Kidney (tissue), 22 donors: ENCODE measurements at places on chromosomes 7 and 10. TPM values are rescaled to one million over a fixed set of nuclear protein-coding genes. Genes with fewer than 3 reads are reported as not detected.

GRCh38 chr7:14604606-14605005 is 297.9 kb downstream of the DGKB start:
- DNase-seq: no peak
- no peaks in the 10 kb centered on the region for H3K27me3 ChIP-seq
- H3K4me3 ChIP-seq: no peak overlapping the region
- H3K27ac ChIP-seq: no peak overlapping the region
- no peaks in the 10 kb centered on the region for H3K4me1 ChIP-seq

- peaks cover 26% of the 10 kb centered on the region for H3K4me1 ChIP-seq
- DNase-seq: no peak
- no peak overlapping the region for H3K27ac ChIP-seq
- H3K27me3 ChIP-seq: no peaks in the 10 kb centered on the region
- H3K4me3 ChIP-seq: no peak overlapping the region
- peaks cover 14% of the 10 kb centered on the region for H3K36me3 ChIP-seq
These were observed 126.8 kb downstream of the NEURL1 start for GRCh38 chr10:103620352-103620740.

DNA sequence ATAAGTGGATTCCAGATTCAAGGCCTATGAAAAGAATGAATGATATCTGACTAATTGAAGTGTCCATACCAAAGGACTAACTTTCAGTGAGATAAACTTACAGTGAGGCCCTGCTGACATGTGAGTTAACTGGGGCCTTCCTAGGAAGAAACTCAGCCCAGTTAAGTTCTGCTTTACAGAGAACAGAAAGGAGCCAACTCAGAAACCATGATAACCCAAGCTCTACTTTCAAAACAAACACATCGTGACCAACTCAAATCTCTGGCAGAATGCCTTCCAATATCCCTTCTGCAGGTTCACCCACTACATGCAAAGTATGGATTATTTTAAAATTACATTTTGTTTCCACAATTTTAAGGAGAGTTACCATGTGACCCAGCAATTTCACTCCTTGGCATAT is 75.8 kb upstream of the MRLN start:
- no peak overlapping the region for H3K4me3 ChIP-seq
- H3K27ac ChIP-seq: no peak overlapping the region
- no peak for DNase-seq
- no peaks in the 10 kb centered on the region for H3K27me3 ChIP-seq
- H3K36me3 ChIP-seq: no peaks in the 10 kb centered on the region
- H3K4me1 ChIP-seq: no peaks in the 10 kb centered on the region

The ZNF735 gene
- not detected for total RNA-seq

DNA sequence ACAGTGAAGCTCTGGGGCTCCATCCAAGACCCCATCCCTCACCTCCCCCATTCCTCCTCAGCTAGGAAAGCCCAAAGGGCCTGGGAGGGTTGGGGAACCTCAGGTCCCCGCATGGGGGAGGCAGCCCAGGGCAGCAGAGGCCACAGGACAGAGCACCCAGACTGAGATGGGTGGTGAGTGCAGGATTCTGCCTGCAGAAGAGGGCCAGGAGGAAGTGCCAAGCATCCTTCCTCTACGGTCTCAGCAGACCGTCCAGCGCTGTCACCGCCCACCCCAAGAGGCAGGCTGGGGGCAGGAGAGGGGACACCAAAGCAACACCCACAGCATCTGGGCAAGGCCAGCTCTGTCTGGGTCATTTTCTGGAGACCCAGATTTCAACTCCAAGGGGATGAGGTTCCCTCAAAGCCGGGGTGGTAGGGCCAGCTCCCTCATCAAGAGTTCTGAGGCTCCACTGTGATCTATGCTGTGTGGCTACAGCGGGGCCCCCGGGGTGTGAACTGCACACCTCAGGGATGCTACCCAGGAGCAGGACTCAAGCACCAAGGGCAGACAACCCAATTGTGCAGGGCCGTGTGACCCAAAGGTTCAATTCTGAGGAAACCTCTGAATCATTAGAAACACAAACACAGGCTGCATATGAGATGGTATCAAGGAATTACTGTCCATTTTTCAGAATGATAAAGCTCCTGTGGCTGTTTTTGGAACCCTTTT is 46.8 kb downstream of the CAMK2B start:
- DNase-seq: peak; percentile 25
- H3K27ac ChIP-seq: no peak overlapping the region
- no peaks in the 10 kb centered on the region for H3K27me3 ChIP-seq
- H3K36me3 ChIP-seq: no peaks in the 10 kb centered on the region
- no peaks in the 10 kb centered on the region for H3K4me1 ChIP-seq
- H3K4me3 ChIP-seq: no peak overlapping the region

The GBX1 gene
- total RNA-seq: not detected

- H3K36me3 ChIP-seq: no peaks in the 10 kb centered on the region
- no peak for DNase-seq
- H3K4me1 ChIP-seq: no peaks in the 10 kb centered on the region
These were observed 34.4 kb upstream of the ARMS2 start for GRCh38 chr10:122419876-122420623.

DNA sequence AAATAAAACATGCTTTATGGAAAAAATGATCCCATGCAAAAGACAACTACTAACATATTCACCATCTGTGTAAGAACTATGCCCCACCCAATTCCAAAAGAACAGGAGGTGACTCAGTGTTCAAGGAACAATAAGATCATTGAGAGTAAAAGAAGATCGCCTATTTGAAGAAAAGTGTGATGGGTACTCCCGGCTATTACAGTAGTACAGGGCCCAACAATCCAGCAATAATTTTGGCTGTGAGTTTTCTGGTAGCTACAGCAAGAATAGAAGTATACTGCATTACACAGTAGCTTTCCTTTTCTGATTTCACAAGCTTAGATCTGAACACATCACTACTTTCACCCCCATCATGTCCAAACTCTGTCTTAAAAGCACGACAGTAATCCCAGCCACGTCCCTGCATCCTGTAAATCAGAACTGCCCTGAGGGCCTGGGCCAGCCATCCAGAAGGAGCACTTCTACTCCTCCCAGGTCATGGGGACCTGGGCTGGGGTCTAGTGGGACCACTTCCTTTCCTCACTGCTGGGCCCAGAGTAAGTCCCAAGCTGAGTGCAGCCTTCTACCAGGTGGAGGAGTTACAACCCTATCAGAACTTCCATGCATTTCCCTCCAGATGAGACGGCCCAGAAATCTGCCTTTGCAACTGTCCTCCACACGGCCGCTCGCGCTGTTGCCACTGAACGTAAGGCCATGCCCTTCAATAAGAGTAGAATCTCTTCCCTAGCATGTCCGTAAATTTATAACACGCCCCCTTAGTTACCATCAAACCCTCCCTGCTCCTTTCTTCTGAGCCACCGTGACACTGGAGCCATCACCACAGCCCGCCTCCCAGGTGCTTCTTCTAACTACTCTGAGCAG is 7.9 kb downstream of the ESYT2 start:
- H3K27me3 ChIP-seq: no peaks in the 10 kb centered on the region
- H3K4me3 ChIP-seq: no peak overlapping the region
- H3K36me3 ChIP-seq: no peaks in the 10 kb centered on the region

DNA sequence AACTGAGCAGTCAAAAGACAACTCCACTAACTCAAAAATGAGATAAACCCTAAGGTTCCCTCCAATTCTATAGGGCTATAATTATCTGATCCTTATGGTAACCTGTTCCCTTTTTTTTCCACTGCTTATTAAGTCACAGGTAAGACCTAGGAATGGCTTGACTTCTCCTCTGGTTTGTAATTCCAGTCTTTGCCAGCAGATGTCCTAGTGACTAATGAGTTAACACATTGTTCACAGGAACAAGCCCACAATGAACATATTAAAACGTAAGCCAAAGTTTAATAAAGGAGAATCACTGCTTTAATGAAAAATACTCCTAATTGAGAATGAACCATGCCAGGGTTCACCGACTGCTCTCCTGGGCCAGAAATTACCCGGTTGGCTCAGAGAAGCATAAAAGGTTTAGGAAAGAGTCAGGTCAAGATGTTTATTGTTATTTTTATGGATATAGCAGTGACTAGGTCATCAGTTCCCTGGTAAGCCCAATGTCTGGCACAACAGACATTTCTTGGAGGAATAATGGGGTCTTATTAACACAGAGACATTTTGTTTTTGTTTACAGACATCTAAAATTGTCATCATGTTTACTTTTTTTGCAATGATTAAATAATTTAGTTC is 120.1 kb downstream of the ELAPOR2 start:
- no peaks in the 10 kb centered on the region for H3K4me1 ChIP-seq
- no peak for DNase-seq
- no peak overlapping the region for H3K27ac ChIP-seq
- no peaks in the 10 kb centered on the region for H3K36me3 ChIP-seq

DNA sequence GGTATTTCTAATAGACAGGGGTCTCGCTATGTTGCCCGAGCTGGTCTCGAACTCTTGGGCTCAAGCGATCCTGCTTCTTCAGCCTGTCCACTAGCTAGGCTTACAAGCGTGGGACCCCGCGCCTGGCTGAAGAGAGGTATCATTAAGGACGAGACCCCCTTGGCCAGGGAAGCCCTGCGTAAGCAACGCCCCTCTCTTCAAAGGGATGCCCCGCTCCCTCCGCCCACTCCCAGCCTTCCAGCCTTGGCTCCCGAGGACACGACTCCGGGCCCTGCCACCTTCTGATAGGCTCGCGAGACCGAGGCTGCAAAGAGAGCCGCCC is 220 bp upstream of the ZKSCAN5 start:
- peaks cover 18% of the 10 kb centered on the region for H3K4me1 ChIP-seq
- peak overlapping the region; percentile 97 for H3K4me3 ChIP-seq
- H3K36me3 ChIP-seq: no peaks in the 10 kb centered on the region

DNA sequence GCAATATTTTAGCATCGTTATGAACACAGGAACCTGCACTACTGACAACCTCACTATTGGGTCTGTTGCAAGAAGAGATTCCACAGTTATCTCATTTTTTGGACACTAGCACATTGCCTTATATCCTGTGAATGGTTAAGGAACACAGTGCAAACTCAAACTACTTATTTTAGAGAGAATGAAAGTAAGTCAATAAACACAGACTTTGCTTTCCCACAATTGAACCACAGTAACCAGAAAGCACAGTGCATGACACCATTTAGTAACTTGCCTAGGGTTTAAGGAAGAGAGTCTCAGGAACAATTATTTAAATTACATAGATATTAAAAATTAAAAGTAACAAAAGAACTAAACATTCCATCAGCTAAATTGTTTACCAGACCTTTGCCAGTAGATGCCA is 468.8 kb downstream of the ZWINT start:
- no peaks in the 10 kb centered on the region for H3K36me3 ChIP-seq
- H3K27ac ChIP-seq: no peak overlapping the region
- H3K4me3 ChIP-seq: no peak overlapping the region
- H3K27me3 ChIP-seq: no peaks in the 10 kb centered on the region
- H3K4me1 ChIP-seq: no peaks in the 10 kb centered on the region
- DNase-seq: no peak

DNA sequence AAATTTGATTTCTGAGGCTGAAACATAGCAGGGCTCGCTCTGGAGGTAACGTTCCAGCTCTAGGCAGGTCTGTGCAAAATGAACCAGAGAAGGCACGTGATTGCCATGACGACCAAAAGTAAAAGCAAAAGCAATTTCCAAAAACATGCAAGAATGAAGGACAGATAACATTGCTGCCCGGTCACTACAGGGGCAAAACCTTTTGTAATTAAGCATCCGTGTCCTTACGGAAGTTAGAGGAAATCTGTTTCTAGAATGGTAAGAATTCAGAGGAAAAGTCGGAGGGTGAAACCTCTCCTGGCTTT is 2.9 kb downstream of the KLF6 start:
- no peaks in the 10 kb centered on the region for H3K27me3 ChIP-seq
- H3K36me3 ChIP-seq: peaks cover 15% of the 10 kb centered on the region
- H3K4me3 ChIP-seq: peak overlapping the region; percentile 90
- no peak for DNase-seq
- H3K4me1 ChIP-seq: peaks cover 26% of the 10 kb centered on the region

The TAS2R3 gene
- total RNA-seq: 2.7 TPM

The FEZF1 gene
- total RNA-seq: not detected

DNA sequence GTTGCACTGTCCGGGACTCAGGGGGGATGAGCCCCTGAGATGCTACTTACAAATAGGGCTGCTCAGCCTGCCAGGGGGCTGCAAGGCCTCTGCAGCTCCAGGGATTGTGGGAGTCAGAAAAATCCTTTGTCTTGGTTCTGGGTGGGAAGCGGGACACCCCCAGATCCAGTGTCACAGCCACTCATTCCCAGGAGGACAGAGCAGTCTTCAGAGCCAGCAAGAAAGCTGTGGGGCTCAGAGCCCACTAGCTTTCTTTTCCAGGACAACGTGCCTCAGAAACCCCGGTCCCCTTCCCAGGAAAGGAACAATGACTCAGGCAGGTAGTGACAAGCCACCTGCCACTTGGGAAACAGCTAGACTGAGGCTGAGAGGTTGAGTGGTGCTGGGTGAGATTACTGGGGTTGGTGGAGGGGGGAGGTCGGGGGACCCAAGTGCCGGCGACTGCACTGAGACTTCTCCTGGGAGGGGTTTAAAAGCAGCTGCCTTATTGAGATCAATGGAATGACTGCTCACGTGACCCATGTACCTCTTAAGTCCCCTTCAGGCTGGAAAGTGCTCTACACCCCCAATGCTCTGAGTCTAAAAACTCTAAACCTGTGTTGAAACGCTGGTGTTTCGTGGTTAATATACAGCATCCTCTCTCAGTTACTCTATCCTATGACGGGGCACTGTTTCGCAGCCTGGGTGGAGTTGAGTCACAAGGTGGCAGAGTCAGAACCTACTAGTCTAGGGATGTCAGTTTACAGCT is 123.6 kb downstream of the UBE2H start:
- H3K27me3 ChIP-seq: no peaks in the 10 kb centered on the region
- no peak overlapping the region for H3K27ac ChIP-seq
- no peaks in the 10 kb centered on the region for H3K4me1 ChIP-seq
- H3K4me3 ChIP-seq: no peak overlapping the region
- no peaks in the 10 kb centered on the region for H3K36me3 ChIP-seq
- no peak for DNase-seq

The MAT1A gene
- total RNA-seq: 1.1 TPM

DNA sequence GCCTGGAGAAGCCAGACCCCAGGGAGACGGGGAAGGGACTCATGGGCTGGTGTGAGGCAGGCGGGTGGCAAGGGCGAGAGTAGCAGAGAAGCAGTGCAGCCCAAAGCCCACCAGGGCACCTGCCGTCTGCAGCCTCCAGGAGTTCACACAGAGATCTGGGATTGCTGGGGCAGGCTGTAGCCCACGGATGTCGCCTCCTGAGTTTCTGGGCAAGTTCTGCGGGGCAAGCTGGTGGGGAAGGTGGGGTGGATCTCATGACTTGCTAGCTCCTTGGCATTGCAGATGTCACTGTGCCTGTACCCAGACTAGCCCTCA is 6.0 kb downstream of the ADCK2 start:
- peaks cover 9% of the 10 kb centered on the region for H3K36me3 ChIP-seq
- H3K4me3 ChIP-seq: no peak overlapping the region
- H3K27me3 ChIP-seq: no peaks in the 10 kb centered on the region

- H3K36me3 ChIP-seq: peaks cover 6% of the 10 kb centered on the region
- H3K27ac ChIP-seq: peak within 1 kb of the TSS; percentile 71
- H3K4me3 ChIP-seq: peak within 1 kb of the TSS; percentile 94
- no peaks in the 10 kb centered on the region for H3K27me3 ChIP-seq
- DNase-seq: peak; percentile 97
These were observed at the start of gene DNAJC9 for GRCh38 chr10:73246646-73247508. DNAJC9 (minus strand) TSS chr10:73247255; CDS start chr10:73247189, 66 bp downstream.

The WNT8B gene
- total RNA-seq: not detected

GRCh38 chr7:123537026-123537642 is 2.7 kb upstream of the IQUB start:
- H3K4me1 ChIP-seq: no peaks in the 10 kb centered on the region
- peak; percentile 54 for DNase-seq
- no peak overlapping the region for H3K4me3 ChIP-seq
